ENCODE measurements at places on chromosomes 1 and 21. TPM values are rescaled to one million over a fixed set of nuclear protein-coding genes. Genes with fewer than 3 reads are reported as not detected.

DNA sequence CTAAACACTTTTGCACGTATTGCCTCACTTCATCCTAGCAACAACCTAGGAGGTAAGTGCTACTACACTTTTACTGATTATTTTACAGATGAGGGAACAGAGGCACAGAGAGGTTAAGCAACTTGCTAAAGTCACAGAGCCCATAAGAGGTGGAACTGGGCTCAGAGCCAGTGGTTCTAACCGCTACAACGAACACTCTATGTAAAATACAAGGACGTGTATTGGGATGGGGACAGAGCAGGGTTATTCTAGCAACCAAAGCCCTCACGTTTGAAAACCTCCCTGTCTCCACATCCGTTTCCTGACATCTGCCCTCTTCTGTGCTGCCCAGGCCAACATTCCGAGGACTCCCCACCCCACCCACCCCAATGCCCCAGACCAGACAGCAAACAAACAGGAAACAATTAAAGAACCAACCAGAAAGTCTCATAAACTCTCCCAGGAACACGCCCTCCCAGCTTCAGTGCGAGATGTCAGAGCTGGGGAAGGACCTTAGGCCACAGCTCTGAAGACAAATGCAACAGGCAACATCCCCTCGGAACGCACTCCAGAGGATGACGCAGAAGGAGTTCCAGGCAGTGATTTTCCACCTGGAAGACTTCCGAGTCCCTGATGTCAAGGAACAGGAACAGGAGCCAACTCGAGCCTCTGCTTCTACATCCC is 41.1 kb downstream of the GLIS1 start:
- DNase-seq, result no peak

- no peak for DNase-seq
These were observed 720 bp upstream of the BSDC1 start for GRCh38 chr1:32394890-32395432.

DNA sequence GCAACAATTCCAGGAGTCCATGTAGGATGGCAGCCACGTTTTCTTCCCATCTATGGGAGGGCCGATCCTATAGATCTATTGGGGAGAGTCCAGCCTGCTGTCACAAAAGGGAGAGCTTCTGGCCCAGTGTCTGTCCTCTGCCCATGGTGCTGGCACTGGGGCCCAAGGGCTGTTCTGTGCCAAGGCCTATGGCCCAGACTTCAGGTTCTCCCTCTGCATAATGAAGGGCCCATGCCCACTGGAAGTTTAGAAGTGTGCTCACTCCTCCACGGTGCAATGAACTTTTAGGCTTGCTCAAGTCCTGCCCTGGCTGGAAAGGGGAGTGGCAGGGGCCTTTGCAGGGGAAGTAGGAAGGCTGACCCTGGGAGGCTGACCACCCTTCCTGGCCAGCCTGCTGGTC is 44.1 kb upstream of the ATP2B4 start:
- no peak for DNase-seq

GRCh38 chr1:117260761-117261423 is 50.2 kb upstream of the VTCN1 start:
- DNase-seq, result no peak

GRCh38 chr1:22133931-22134324 is 9.0 kb downstream of the WNT4 start:
- no peak for DNase-seq

GRCh38 chr1:152165286-152166077 is 6.5 kb upstream of the RPTN start:
- DNase-seq, result no peak

GRCh38 chr1:224505454-224506093 is 71.0 kb upstream of the WDR26 start:
- no peak for DNase-seq

DNA sequence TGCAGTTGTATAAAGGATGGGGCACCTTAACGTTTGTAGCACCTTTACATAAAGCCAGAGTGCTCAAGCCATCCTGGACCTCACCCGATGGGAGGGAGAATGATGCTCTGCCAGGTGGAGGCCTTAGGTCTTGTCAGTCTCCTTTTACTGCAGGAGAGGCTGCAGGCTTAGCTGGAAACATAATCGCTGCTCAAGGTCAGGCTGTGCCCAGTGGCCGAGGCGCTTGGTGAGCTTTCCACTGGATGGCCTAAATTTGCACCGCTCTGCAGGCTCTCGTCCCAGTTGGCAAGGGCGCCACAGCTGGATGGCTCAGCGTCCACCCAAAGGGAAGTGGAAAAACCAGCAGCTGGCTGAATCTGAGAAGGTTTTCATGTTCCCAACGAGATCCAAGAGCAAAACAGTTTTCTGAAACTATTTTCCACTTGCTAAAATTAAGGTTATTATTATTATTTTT is 438.9 kb downstream of the CAMTA1 start:
- no peak for DNase-seq

Gene LRRC8C
- total RNA-seq, result 33.1 TPM

Gene DNAJC6
- total RNA-seq, result 2.3 TPM

Gene SH2D1B
- not detected for total RNA-seq

Gene C1QTNF12
- 14.2 TPM for total RNA-seq

Gene NBPF6
- total RNA-seq, result not detected

Gene TFF1
- total RNA-seq, result 0.97 TPM

Gene MNDA
- total RNA-seq, result not detected
